ENCODE measurements at places on chromosomes 16 and 17. TPM values are rescaled to one million over a fixed set of nuclear protein-coding genes. Genes with fewer than 3 reads are reported as not detected.

GRCh38 chr17:78466786-78467715 lies 88.6 kb downstream of the PGS1 start:
- DNase-seq: no peak

GRCh38 chr17:19445105-19445504 lies 34.1 kb downstream of the RNF112 start:
- no peak for DNase-seq

DNA sequence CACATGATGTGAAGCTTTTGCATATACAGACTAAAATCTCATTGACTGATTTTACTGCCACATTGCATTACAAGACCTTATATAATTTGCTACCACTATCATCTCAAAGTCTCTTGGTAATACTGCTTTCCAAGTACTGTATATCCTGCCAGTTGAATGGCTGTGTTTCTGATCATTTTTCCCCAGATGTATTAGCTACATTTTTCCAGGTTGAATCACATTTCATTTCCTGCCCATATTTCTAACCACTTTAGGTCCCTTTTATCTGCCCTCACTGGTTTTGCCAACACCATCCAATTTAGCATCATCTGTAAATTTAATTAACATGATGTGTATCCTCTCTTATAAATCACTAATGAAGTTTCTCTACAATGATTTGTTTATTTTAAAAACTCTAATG lies 365.7 kb upstream of the PMFBP1 start:
- DNase-seq: no peak

DNA sequence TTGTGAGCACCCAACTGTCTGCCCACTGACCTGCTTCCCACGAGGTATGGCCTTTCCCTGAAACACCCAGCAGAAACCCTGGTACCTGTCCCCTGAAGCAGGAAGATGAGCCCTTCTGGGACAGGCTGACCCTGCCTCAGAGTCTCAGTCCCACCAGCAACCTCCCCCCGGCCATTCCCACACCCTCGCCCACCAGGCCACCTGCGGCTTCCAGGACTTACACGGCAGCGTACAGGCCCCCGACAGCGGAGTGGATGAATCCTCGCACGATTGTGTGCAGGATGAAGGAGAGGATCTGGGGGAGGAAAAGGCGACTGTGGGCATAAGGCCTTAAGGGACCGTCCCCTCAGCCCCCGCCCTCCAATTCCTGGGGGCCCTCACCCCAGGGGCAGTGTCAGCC lies 15.4 kb upstream of the PITPNA start:
- no peak for DNase-seq

DNA sequence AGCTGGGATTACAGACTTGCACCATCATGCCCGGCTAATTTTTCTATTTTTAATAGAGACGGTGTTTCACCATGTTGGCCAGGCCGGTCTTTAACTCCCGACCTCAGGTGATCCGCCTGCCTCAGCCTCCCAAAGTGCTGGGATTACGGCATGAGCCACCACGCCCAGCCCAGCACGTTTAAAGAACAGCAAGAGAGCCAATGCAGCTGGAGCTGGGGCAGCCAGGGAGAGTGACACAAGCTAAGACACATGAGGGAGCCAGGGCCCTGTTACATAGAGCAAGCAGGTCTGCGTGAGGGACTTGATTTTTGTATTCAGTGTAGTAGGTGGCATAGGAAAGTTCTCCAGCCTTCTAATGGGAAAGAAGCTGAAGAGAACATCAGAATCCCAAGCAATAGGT lies 21.7 kb upstream of the GOSR2 start:
- no peak for DNase-seq

PRCD gene
- 2.5 TPM for polyA plus RNA-seq
